ENCODE measurements at places on chromosomes 12 and 14. TPM values are rescaled to one million over a fixed set of nuclear protein-coding genes. Genes with fewer than 3 reads are reported as not detected.

The TAMALIN gene
- polyA plus RNA-seq, result 8.2 TPM

The TECPR2 gene
- polyA plus RNA-seq, result 15.9 TPM

The MYBPC1 gene
- not detected for polyA plus RNA-seq

The INHBC gene
- 0.11 TPM for polyA plus RNA-seq

The NXPH4 gene
- 0.61 TPM for polyA plus RNA-seq

The AHSA1 gene
- polyA plus RNA-seq, result 137 TPM

The CD27 gene
- polyA plus RNA-seq, result 0.32 TPM

All from cardiac muscle cell (in vitro differentiated cells and primary cell).